ENCODE measurements at places on chromosomes 13 and 19.

GRCh38 chr19:475360-475759 is 14.5 kb upstream of the SHC2 start:
- no peak overlapping the region for H3K4me3 ChIP-seq
- no peaks in the 10 kb centered on the region for H3K27me3 ChIP-seq
- DNase-seq, result no peak
- H3K4me1 ChIP-seq, result no peaks in the 10 kb centered on the region
- no peaks in the 10 kb centered on the region for H3K36me3 ChIP-seq
- no peak overlapping the region for H3K27ac ChIP-seq

- H3K4me3 ChIP-seq, result peak overlapping the region; percentile 91
- no peaks in the 10 kb centered on the region for H3K27me3 ChIP-seq
- peaks cover 25% of the 10 kb centered on the region for H3K4me1 ChIP-seq
- DNase-seq, result peak; percentile 53
- no peaks in the 10 kb centered on the region for H3K36me3 ChIP-seq
- H3K27ac ChIP-seq, result peak overlapping the region; percentile 82
Observed at GRCh38 chr19:3368441-3368795, 2.0 kb downstream of the NFIC start.

DNA sequence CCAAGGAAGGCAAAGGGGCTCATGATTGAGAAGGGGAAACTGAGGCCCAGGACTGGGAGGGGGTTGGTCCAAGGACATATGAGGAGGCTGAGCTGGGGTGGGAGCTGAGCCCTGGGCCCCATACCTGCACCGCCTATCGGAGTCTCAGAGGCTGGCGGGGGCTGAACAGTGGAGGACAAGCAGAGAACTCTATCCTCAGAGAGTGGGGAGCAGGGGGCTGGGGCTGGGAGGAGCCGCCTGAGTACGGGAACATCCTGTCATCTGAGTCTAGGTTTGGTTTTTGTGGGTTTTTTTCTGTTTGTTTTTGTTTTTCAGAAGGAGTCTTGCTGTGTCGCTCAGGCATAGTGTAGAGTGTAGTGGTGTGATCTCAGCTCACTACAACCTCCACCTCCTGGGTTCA is 6.2 kb downstream of the ARRDC2 start:
- no peak for DNase-seq
- H3K4me3 ChIP-seq, result no peak overlapping the region
- H3K4me1 ChIP-seq, result 0 out of 2 replicates have a peak, but pooled peaks cover 3% of the 10 kb centered on the region
- H3K36me3 ChIP-seq, result peaks cover 26% of the 10 kb centered on the region
- no peaks in the 10 kb centered on the region for H3K27me3 ChIP-seq
- H3K27ac ChIP-seq, result no peak overlapping the region

DNA sequence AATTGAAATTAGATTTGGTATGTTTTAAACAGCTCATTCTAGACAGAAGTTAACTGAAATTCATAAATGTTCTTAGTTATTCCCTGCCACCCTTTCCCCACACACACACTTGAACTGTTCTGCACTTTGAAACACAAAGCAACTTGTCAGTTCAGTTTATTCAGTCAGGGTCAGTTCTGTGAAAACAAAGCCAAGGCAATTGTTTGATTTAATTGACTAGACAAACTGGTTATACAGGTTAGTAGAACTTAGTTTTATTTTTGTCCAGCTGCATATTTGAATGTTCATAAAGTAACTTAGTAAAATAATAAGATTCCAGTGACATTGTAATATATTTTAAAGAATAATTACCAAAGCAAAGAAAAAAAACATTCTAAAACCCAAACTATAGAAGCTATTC is 98.3 kb upstream of the KLF5 start:
- no peaks in the 10 kb centered on the region for H3K27me3 ChIP-seq
- H3K27ac ChIP-seq, result no peak overlapping the region
- no peaks in the 10 kb centered on the region for H3K36me3 ChIP-seq
- DNase-seq, result no peak
- no peaks in the 10 kb centered on the region for H3K4me1 ChIP-seq

- no peaks in the 10 kb centered on the region for H3K4me1 ChIP-seq
- DNase-seq, result no peak
- H3K27me3 ChIP-seq, result no peaks in the 10 kb centered on the region
- no peak overlapping the region for H3K27ac ChIP-seq
- no peaks in the 10 kb centered on the region for H3K36me3 ChIP-seq
- H3K4me3 ChIP-seq, result no peak overlapping the region
Observed at GRCh38 chr19:28168557-28168956, 1044.4 kb downstream of the UQCRFS1 start.

GRCh38 chr19:18456974-18457373 is 19.0 kb upstream of the ISYNA1 start:
- H3K36me3 ChIP-seq, result peaks cover 14% of the 10 kb centered on the region
- H3K27ac ChIP-seq, result no peak overlapping the region
- H3K27me3 ChIP-seq, result no peaks in the 10 kb centered on the region
- H3K4me1 ChIP-seq, result peaks cover 40% of the 10 kb centered on the region
- DNase-seq, result peak; percentile 75
- no peak overlapping the region for H3K4me3 ChIP-seq
